ENCODE measurements at places on chromosomes 7 and 10. TPM values are rescaled to one million over a fixed set of nuclear protein-coding genes. Genes with fewer than 3 reads are reported as not detected.

Gene GIMAP4
- 37.8 TPM for total RNA-seq

Gene PCDH15
- total RNA-seq = 20.0 TPM

Gene CTAGE8
- not detected for total RNA-seq

Gene PVRIG
- 0.41 TPM for total RNA-seq

Gene BAIAP2L1
- total RNA-seq = 26.5 TPM

Gene FGF8
- total RNA-seq = not detected

Gene PRKCQ
- 1.6 TPM for total RNA-seq

DNA sequence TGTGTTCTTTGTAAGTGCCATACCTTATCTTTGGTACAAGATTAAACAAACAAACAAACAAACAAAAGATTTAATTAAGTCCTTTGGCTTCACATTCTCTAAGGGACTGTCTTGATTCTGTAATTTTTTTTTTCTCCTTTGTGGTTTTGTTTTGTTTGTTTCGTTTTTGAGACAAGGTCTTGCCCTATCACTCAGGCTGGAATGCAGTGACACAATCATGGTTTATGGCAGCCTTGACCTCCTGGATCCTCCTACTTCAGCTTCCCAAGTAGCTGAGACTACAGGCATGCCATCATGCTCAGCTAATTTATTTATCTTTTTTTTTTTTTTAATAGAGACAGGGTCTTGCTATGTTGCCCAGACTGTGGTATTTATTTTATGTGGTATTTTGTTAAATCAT is 165.8 kb downstream of the LRRC4 start:
- H3K4me3 ChIP-seq = no peak overlapping the region
- H3K27ac ChIP-seq = peak overlapping the region; percentile 49
- peaks cover 14% of the 10 kb centered on the region for H3K4me1 ChIP-seq

GRCh38 chr7:132076301-132077035 is 499.8 kb downstream of the PLXNA4 start:
- H3K4me1 ChIP-seq = no peaks in the 10 kb centered on the region
- H3K36me3 ChIP-seq = no peaks in the 10 kb centered on the region
- peaks cover 3% of the 10 kb centered on the region for H3K27me3 ChIP-seq
- H3K4me3 ChIP-seq = no peak overlapping the region
- no peak overlapping the region for H3K27ac ChIP-seq

DNA sequence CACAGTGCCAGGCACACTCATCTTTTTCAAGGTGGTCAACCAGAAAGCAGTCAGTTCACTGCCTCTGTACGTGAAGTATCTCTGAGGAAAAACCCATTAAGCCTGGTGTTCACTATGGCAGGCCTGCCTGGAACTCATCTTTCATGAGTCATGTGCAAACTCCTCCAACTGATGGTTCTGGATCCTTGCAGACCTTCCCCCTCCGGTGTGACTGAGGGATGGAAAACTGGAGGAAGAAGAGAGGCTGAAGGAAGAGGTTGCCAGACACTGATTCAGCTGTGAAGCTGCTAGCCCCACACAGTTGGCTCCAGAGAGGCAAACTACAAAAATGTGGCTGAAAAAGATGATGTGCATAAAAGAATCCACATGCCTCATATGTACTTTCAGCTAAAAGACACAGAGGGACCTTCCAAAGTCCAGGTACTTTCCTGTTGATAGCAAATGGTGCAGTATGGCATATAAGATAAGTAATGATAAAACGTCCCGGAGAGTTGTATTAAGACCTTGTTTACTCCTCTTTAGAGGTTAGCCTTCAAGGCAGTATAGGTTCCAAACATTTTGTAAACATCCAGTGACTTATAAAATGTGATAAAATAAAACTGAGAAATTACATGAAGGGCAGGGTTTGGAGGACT is 2.7 kb downstream of the CYP3A5 start:
- H3K4me3 ChIP-seq = no peak overlapping the region
- no peak overlapping the region for H3K27ac ChIP-seq
- peaks cover 25% of the 10 kb centered on the region for H3K36me3 ChIP-seq
- DNase-seq = no peak
- H3K27me3 ChIP-seq = no peaks in the 10 kb centered on the region

DNA sequence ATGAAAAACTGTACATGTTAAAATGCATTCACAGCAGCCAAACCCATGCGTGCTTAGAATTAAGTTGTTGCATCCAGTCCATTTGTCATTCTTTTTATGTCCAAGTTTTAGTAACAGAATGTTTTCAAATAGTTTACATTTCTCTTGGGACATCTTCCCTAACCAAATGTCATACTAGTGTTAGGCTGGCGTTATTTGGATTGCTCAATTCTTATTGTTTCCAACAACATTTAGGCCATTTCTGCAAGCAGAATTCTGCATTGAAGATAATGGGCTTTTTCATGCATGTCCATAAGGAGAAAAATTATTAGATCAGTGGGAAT is 203.0 kb downstream of the HIBADH start:
- no peaks in the 10 kb centered on the region for H3K27me3 ChIP-seq
- H3K36me3 ChIP-seq = no peaks in the 10 kb centered on the region
- no peak for DNase-seq

DNA sequence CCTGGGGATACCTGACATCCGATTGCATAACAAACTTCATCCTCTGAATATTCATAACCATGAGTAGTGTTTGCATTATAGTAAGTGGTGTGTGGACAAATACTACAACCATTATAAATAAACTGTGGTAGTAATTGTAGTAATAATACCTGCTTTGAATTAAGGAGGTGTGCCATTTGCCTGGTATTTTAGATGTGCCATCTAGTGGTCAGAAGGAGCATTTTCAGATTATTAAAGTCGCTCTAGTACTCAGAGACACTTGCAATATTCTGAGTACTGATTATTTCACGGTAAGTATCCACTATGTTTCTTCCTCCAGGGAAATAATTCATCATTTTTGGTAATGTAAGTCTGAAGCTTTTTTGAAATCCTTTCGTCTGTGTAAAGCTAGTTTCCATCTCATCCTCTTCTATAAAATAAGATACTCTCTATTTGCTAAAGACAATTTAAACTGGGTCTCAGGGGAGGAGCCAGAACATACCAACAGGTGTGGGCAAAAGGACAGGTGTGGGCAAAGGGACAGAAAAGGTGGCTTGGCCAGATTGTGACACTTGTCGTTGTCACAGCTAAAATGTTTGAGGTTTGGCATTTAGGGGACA is 115.3 kb upstream of the WDR11 start:
- no peak overlapping the region for H3K4me3 ChIP-seq
- no peaks in the 10 kb centered on the region for H3K36me3 ChIP-seq
- no peaks in the 10 kb centered on the region for H3K4me1 ChIP-seq
- H3K27ac ChIP-seq = no peak overlapping the region
- no peaks in the 10 kb centered on the region for H3K27me3 ChIP-seq

DNA sequence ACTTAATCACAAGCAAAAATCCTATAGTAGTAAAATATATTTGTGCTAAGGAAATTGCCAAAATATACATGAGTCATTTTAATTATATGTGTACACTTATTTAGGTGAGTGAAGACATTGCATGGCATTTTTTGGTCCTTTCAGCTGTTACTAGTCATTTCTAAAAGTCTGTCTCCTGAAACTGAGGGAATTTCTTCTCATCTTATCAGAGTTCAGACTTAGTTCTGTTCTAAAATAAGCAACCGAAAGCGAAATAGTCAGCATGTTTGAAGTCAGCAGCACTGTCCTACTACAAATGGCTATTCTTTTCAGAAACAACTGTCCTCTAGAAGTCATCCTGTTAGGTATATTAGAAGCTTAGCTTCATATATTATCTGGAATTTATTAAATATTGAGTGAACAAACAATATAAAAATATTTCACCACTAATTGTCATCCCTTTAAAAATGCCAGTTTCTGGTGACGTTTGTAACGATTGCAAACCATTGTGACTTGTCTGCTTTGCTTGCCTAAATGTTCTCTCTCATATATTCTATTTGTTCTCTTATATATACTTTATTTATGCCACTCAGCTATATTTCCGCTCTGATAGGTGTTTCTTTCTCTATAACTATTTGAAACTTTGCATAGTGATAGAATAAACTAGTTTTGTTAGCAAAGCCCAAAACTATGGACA is 227.4 kb upstream of the KAT6B start:
- no peak for DNase-seq
- peaks cover 4% of the 10 kb centered on the region for H3K4me1 ChIP-seq
- no peaks in the 10 kb centered on the region for H3K36me3 ChIP-seq
- H3K4me3 ChIP-seq = no peak overlapping the region

GRCh38 chr7:16404636-16405035 is 16.7 kb downstream of the CRPPA start:
- H3K36me3 ChIP-seq = no peaks in the 10 kb centered on the region
- DNase-seq = no peak
- no peaks in the 10 kb centered on the region for H3K27me3 ChIP-seq
- H3K27ac ChIP-seq = no peak overlapping the region
- no peak overlapping the region for H3K4me3 ChIP-seq
- H3K4me1 ChIP-seq = no peaks in the 10 kb centered on the region

GRCh38 chr7:44196450-44196872 is 4.3 kb upstream of the YKT6 start:
- H3K4me1 ChIP-seq = peaks cover under 1% of the 10 kb centered on the region
- H3K36me3 ChIP-seq = no peaks in the 10 kb centered on the region
- no peak overlapping the region for H3K4me3 ChIP-seq
- H3K27me3 ChIP-seq = peaks cover 2% of the 10 kb centered on the region
- no peak for DNase-seq

GRCh38 chr7:24284699-24285506 is 913 bp downstream of the NPY start:
- H3K4me1 ChIP-seq = no peaks in the 10 kb centered on the region
- DNase-seq = no peak
- H3K36me3 ChIP-seq = no peaks in the 10 kb centered on the region

DNA sequence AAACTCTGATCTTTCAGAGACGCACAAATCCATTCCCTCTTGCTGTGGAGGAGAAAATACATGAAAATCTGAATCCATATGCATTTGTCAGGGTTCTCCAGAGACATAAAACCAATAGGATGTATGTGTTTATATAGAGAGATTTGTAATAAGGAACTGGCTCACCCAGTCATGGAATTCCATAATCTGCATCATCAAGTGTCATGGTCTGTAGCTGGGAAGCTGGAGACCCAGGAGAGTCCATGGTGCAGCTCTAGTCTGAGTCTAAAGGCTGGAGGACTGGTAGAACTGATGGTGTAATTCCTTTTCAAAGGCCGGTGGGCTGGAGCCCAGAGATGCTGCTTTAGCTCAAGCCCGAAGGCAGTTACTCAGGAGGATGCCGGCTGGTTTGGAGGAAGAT is 134.0 kb downstream of the TCF7L2 start:
- DNase-seq = no peak
- H3K27me3 ChIP-seq = no peaks in the 10 kb centered on the region
- H3K4me1 ChIP-seq = peaks cover 21% of the 10 kb centered on the region

- no peaks in the 10 kb centered on the region for H3K4me1 ChIP-seq
- no peak for DNase-seq
- H3K4me3 ChIP-seq = no peak overlapping the region
- no peaks in the 10 kb centered on the region for H3K36me3 ChIP-seq
- H3K27me3 ChIP-seq = no peaks in the 10 kb centered on the region
Measured at GRCh38 chr7:39407723-39408122, 158.5 kb upstream of the YAE1 start.

DNA sequence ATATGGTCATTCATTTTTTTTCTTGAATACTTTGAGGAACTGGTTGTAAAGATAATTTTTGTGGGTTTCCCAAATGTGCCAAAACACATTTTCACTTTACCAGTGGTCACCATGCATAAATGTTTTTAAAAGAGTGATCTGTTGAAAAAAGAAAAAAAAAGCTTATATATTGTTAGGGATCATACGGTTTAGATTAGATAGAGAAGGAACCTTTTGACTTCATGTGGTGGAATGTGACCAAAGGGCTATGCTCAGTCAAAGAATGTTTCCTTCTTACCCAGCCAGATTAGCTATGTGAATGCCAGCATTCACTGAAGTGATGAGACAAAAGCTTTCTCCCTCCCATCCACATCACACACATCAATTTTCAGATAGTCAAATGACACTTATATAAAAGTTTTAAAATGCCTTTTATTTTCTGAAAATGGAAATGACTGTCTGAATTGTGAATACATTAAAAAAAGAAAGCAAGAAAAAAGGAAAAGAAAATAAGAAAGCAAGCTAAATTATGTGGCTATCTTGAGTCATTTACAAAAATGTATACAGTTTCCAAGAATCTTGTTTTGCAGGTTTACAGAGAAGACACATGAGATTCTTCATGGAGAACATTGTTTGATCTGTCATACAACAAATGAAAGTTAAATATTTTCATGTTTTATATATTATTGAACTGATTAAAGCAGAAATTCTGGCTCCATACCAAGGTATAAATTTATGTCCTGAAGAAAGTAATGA is 8.6 kb upstream of the CPED1 start:
- H3K36me3 ChIP-seq = peaks cover 15% of the 10 kb centered on the region
- H3K27me3 ChIP-seq = no peaks in the 10 kb centered on the region
- no peak overlapping the region for H3K4me3 ChIP-seq
- no peaks in the 10 kb centered on the region for H3K4me1 ChIP-seq
- no peak overlapping the region for H3K27ac ChIP-seq
- DNase-seq = no peak
